ENCODE measurements at places on chromosomes 11 and 22.

DNA sequence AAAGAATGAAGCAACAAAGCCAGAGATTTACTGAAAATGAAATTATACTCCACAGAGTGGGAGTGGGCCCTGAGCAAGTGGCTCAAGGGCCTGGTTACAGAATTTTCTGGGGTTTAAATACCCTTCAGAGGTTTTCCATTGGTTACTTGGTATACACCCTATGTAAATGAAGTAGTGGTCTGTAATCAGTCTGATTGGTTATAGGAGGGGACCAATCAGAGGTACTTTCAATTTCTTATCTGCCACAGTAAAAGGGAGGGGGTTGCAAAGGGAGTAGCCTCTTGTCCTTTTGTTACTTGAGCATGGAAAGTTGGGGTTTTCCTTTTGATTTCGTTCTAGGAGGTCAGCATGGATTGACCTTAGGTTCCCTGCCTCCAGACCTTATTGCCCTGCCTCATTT, 63.5 kb downstream of the ATM start:
- no peak for DNase-seq

- DNase-seq = no peak
These were observed 1.4 kb upstream of the OR8B8 start for GRCh38 chr11:124446916-124447315.

GRCh38 chr22:30573594-30574094, 821 bp downstream of the GAL3ST1 start:
- DNase-seq = no peak

DNA sequence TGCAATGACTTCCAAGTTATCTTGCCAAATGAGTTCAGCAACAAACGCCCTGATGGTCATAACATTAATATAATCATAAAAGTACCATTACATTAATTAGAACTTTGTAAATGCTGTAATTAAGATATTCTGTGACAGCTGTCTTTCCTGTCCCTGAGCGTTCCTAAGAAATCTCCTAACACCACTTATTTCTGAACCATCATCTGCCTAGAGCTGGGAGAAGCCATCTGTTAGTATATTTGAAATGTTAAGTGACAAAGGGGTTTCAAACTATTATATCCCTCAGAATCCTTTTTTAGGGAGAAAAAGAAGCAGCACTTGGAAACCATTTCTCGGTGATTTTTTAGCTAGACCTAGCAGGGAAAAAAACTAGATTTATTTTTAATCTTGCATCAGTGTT, 657.5 kb downstream of the FAM181B start:
- no peak for DNase-seq

DNA sequence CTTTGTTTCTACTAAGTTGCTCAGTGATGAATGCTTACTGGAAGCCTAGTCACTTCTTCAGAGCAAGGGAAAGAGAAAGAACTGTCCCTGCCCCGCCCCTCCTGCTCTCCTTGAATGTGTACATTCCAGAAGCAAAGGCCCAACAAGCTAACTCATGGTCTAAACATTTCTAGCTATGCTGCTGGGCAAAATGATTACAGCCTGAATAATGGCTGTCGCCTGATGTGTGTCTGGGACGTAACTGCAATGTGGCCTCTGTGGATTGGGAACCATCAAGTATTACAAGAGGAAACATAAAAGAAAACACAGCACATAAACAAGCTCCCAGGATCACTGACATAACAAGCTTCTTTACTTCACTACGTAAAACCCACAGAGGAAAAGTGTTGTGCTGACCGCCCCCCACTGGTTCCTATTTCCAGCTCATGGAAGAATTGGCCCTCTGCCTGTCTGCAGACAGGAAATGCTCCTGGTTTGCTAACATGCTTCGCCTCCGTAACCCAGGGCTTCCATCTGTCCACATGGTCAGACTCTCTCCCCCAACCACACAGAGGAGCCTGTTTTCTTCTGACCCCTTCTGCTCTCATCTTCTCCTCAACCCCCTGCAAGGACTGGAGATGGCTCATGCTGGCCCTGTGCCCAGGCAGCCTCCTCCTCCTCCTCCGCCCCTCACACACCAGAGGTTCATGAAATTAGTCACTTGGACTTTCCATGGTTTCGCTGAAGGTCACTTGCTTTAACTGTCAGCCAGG, 187.2 kb downstream of the MAML2 start:
- peak; percentile 48 for DNase-seq

DNA sequence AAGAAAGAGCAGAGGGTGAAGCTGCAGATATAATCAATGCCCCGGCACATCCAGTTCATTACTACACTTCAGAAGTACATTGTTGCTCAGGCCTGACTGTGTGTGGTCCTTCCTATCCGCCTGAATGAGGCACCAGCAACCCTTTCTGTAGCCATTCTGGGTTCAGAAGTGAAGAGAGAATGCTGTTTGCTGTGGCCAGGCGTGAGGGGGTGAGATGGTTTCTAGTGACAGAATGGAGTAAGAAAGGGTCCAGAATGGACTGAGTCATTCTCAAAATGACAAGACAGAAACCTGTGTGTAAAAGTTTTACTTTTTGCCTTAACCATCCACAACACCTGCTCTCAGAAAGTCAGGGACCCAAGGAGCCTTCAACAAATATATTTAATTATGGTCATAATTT, 334.8 kb downstream of the GUCY1A2 start:
- no peak for DNase-seq

DNA sequence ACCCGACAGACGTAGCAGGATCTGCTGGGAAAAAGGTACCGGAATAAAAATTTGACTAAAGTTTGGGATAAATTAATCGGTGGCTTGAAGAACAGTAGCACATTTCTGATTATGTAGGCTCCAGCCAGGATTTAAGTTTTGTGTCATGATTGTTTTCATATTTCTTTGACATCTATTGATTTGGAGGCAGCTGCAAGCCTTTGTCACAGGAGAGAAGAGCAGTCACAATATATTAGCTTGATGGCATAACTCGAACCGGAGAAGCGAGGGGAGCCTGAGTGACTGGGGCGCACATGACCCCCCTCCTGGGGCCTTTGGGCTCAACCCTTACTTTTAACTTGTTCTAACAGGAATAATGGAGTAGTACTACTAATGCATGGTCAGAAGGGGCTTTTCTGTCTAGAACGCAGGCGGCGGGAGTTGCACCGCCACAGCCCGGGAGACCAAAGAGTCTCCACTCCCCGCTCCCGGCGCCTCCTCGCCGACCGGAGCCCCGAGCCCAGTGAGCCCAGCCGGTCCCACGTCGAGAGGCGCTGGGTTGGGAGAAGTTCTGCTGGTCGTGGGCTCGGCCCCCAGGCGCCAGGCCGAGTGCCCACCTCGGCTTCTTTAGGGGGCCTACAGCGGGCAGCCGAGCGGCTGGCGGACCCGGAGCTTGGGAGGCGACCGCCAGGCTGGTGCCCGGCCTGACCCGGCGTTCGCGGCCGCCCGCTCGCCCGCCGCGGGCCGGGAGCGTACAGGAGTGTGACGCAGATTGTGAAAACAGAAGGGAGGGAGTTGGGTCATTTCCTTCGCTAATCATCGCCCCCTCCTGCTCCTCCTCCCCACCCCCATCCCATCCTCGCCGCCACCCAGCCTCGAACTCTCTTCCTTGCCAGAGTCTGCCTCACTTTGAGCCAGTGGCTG, 15.7 kb upstream of the PAX6 start:
- DNase-seq = no peak

GRCh38 chr22:23121424-23121823, 20.4 kb downstream of the RSPH14 start:
- DNase-seq = no peak
